ENCODE measurements at places on chromosomes 4 and X.

- H3K4me1 ChIP-seq, result no peaks in the 10 kb centered on the region
- no peak for DNase-seq
- H3K27me3 ChIP-seq, result no peaks in the 10 kb centered on the region
Observed at GRCh38 chr4:184826691-184827270, 1.0 kb upstream of the ACSL1 start.

- no peaks in the 10 kb centered on the region for H3K36me3 ChIP-seq
- no peak overlapping the region for H3K4me3 ChIP-seq
- no peak for DNase-seq
- H3K27me3 ChIP-seq, result no peaks in the 10 kb centered on the region
Observed at GRCh38 chr4:128830906-128831503, 21.5 kb downstream of the JADE1 start.

DNA sequence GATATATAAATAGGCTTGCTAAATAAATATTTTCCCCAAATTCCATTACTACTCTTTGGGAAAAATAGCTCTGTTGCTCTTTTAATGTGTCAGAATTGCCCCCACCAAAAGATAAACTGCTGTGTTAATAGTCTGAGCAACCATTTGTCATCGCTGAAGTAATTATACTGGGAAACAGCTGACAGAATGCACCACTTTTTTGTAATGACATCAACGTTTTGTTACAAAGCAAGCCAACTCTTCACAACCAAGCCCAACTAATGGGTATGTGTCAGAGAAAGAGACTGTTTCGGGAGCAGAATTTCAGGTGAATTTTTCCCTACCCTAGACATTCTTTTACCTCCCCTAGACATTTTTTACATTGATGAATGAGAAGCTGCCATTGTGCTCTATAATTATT lies 405.0 kb upstream of the MAGEB18 start:
- no peak overlapping the region for H3K4me3 ChIP-seq
- H3K4me1 ChIP-seq, result no peaks in the 10 kb centered on the region
- no peaks in the 10 kb centered on the region for H3K36me3 ChIP-seq
- no peak for DNase-seq
- no peak overlapping the region for H3K27ac ChIP-seq

DNA sequence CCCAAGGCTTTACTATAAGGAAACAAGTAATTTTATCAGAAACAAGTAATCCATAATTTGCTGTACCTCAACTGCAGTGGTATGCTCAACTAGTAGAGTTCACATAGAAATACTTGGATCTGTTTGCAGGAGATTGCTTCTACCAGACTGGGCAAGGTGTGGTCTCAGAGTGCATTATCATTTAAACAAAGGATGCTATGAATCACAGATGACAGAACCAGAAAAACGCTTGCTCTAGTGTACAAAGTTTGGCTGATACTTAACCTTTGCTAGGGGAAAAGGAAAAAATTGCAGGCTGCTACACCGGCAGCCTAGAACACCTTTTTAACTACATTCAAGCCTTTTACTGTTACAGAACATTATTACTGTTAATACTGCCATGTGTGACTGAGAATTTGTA lies 97.1 kb downstream of the ENOX2 start:
- H3K27me3 ChIP-seq, result peaks cover 2% of the 10 kb centered on the region
- H3K4me1 ChIP-seq, result no peaks in the 10 kb centered on the region
- DNase-seq, result no peak
- no peaks in the 10 kb centered on the region for H3K36me3 ChIP-seq

DNA sequence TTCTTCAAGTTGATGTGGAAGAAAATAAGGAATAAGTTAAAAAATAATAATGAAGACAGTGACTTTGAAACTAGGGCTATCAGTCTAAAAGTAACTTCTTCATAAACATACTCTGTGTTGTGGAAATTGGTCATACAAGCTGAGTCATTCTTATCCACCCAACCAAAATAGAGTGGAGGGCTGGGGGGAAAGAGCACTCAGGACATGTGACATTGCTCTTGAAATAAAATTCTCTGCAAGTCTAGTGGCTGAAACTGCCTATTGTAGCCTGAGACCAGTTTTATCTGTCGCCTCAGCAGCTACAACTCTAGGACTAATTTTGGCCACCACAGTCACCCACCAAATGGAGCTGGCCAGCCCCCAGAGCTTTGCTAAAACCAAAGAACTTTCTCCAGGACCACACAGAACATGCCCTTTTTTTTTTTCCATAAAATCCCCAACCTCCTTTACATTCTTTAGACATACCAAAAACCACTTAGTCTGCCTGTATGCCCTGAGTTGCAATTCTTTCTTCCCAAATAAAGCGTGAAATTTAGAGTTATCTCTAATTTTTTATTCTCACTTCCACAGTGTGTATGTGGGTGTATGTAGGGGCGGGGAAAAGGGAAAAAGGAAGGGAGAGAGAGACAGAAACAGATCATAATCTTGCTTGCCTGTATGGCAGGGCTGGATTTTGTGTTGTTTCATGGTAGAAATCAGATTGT lies 23.0 kb upstream of the SLC25A4 start:
- H3K4me3 ChIP-seq, result no peak overlapping the region
- H3K36me3 ChIP-seq, result no peaks in the 10 kb centered on the region
- DNase-seq, result no peak
- no peaks in the 10 kb centered on the region for H3K4me1 ChIP-seq
- no peak overlapping the region for H3K27ac ChIP-seq

- peaks cover 56% of the 10 kb centered on the region for H3K27me3 ChIP-seq
- H3K27ac ChIP-seq, result no peak overlapping the region
- peak; percentile 39 for DNase-seq
- H3K4me3 ChIP-seq, result no peak overlapping the region
Observed at GRCh38 chr4:1474126-1475090, 68.2 kb upstream of the NKX1-1 start.

GRCh38 chr4:88033309-88033708 lies 25.9 kb downstream of the PKD2 start:
- no peaks in the 10 kb centered on the region for H3K4me1 ChIP-seq
- no peak overlapping the region for H3K4me3 ChIP-seq
- no peaks in the 10 kb centered on the region for H3K36me3 ChIP-seq
- no peak overlapping the region for H3K27ac ChIP-seq

DNA sequence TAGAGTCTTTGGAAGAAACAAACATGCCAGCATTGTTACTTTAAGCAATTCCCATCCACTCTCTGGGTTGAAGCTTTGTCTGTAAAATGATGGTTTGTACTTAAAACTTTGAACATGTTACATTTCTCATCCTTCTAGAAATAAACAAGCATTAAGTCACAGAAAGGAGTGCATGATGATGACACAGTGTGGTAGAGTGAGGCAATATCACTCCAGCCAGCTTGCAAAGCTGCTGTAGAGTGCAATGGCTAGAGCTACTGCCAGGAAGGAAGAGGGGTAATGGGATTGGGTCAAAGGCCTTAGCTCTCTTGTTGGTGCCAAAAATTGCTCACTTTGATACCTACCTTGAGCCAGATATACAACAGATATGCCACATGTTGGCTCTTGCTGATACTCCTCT lies 12.3 kb upstream of the ENOX2 start:
- H3K36me3 ChIP-seq, result no peaks in the 10 kb centered on the region
- H3K4me1 ChIP-seq, result no peaks in the 10 kb centered on the region
- DNase-seq, result no peak
- peaks cover 48% of the 10 kb centered on the region for H3K27me3 ChIP-seq
